ENCODE measurements at places on chromosomes 4 and X. TPM values are rescaled to one million over a fixed set of nuclear protein-coding genes. Genes with fewer than 3 reads are reported as not detected.

The SPATA4 gene
- 0.66 TPM for total RNA-seq

The DMRTC1B gene
- total RNA-seq = not detected

The ASB12 gene
- total RNA-seq = not detected

The SLC49A3 gene
- total RNA-seq = 3.9 TPM

The CENPVL1 gene
- not detected for total RNA-seq

The PTPN13 gene
- total RNA-seq = 55.2 TPM

The ANOS1 gene
- under 0.01 TPM for total RNA-seq

The CXCL11 gene
- total RNA-seq = not detected

The CDKL2 gene
- 2.3 TPM for total RNA-seq

The AMBN gene
- not detected for total RNA-seq

The TACR3 gene
- total RNA-seq = under 0.01 TPM

The IQCM gene
- under 0.01 TPM for total RNA-seq

The CFI gene
- 10.2 TPM for total RNA-seq

The DMP1 gene
- total RNA-seq = not detected

The USP27X gene
- 3.0 TPM for total RNA-seq

The APBB2 gene
- total RNA-seq = 25.1 TPM

The SYP gene
- 0.17 TPM for total RNA-seq

The SERPINA7 gene
- not detected for total RNA-seq
